ENCODE measurements at places on chromosomes 4 and X.

DNA sequence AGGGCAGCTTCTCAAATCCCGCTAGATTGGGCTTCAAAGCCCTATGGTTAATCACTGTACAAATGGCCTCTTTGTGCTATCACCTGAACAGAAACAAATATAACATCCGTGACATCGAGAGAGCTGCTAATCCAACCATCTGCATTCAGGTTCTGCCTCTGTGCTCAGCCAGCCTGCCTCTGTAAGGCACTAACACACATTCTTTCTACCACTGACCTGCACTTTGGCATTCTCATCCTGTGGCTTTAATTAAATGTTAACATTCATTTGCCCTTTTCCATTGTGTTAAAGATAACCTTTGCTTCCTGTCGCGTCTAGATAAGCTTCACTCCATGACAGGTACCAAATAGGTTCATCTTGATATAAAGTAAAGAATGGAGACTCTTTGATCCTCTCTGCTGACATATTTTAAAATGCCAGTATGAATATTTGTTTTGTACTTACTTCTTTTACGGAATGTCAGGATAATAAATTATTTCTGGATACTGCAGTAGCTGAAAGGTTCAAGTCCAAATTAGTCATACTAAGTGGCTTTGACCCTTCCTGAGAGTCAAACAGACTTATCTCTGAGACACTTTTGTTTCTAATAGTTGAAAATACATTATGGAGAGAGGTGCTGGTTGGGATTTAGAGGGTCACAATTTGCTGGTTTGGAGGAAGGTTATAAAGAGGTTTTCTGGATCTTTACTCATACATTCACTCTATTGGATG is 505.7 kb downstream of the PACRGL start:
- DNase-seq: no peak

DNA sequence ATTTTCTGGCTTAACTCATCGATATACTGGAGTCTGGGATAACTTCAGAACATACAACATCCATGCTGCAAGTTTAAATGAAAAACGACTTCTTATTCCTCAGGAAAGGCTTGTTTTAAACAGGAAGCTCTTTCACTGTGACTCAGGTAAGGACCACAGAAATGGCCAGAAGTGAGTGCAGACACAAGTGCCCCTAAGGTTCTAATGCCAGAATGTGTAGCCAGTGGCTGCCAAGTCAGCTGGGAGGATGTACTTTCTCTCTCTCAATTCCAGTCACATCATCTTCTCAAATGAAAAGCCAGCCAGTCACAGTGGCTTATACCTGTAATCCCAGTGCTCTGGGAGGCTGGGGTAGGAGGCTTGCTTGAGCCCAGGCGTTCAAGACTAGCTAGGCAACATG is 144.6 kb downstream of the SH3KBP1 start:
- DNase-seq: no peak

DNA sequence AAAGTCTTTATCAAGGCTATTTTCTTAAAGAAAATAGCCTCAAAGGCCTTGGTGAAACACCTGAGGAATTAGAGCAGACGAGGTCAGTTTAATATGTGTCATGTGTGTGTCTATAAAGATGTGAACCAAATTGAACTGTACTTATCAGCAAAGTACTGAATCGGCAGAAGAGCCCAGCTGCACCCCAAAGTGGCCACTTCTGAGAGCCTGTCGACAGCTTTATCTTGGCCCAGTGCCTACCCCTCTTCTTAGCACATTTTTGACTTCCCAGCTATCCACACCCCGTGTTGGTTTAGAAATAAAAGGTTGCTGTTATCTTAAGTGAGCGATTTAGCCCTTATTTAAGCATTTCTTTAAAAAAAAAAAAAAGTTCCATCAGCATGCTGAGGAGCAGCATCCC is 329.7 kb downstream of the FBXW7 start:
- no peak for DNase-seq

DNA sequence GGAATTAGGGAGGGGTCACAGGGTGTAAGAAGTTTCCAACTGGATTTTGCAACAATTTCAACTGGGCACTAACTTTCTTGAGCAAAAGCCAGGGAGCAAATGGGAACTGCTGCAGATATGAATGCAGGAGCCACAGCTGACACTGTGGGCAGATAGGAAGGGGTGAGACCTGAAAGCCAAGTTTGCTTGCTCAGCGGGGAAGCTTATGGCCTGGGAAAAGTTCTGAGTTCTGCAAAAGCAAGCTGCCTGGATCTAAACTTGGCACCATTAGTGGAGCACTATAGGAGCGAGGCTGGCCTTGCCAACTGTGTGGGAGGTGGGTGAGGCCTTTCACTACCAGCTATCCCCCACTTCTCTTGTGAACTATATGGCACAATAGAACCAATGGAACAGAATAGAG is 11.1 kb downstream of the CYSLTR1 start:
- no peak for DNase-seq

DNA sequence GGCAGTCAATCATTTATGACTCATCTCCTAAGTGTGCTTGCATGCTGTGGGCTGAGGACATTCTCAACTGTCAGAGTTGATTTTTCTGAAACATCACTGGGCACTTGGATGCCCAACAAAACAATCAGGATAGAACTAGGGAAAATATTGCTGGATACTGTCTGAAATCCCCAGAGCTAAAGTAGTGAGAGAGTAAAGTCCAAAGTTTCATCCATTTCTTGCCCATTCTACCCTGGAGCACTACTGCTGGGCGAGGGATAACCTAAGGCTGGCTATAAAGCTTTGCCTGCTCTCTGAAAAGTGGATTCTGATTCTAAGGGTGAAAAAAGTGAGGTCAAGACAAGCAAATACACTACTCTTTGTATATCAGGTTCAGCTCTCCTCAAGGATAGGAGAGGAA is 279.6 kb upstream of the EDA2R start:
- DNase-seq: no peak

DNA sequence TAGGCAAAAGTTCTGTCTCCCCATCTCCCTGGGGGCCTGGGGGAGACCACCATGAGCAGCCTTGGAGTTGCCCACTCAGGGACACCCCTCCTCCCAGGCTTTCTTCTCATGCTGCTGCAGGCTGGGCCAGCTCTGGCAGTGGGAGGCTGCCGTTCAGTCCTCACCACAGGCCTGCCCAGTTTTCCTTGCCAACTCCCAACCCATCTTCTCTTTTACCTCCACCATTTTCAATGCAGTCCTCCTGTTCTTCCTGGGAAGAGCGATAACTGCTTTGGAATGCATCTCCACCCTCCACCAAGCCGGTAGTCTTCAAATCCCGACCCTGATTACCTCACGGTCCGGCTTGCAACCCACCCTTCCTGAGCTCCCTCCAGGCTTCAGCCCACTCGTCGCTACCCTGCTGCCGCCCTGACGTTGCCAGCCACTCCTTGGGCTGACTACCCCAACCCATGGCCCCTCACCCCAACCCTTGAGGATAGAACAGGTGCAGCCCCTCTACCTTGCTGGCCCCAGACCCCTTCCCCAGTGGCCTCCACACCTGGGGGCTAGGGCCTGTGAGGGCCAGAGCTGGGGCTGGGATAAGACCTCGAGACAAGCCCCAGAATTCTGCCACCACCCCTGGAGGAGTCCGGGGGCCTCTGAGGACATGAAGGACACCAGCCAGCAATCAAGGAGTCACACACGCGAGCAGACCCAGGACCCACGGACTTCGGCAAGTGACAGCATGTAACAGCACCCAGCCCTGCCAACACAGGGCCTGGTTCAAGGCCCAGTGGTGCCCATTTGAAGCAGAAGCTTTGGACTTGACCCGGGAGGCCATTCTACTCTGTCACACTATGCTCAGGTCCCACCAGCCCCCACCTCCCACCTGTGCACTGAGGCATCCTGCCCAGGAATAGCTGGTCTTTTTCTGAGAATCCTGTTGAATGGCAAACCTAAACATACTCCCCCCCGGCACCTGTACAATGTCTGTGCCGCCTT is 9.2 kb downstream of the WDR1 start:
- DNase-seq: no peak

- DNase-seq: no peak
Measured at GRCh38 chrX:153539171-153539978, 21.9 kb downstream of the ATP2B3 start.

DNA sequence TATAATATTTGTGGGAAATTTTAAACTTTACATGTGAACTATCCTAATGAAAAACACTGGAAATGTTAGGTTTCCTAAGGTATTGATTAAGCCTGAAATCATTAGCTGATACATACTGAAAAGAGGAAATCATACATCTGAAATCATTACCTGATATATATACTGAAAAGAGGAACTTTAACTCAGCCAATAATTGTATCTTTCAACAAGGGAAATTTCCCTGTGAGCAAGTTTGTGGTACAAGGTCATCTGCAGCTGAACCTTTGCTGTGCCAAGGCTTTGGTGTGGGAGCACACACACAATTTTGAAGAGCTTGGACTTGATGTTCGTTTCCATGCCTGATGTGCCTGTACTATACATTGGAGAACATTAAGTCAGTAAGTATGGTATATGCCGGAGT is 131.9 kb upstream of the USP9X start:
- no peak for DNase-seq

GRCh38 chr4:65646136-65646535 is 24.2 kb downstream of the EPHA5 start:
- DNase-seq: no peak

GRCh38 chr4:99827454-99827853 is 10.8 kb downstream of the DAPP1 start:
- DNase-seq: no peak

DNA sequence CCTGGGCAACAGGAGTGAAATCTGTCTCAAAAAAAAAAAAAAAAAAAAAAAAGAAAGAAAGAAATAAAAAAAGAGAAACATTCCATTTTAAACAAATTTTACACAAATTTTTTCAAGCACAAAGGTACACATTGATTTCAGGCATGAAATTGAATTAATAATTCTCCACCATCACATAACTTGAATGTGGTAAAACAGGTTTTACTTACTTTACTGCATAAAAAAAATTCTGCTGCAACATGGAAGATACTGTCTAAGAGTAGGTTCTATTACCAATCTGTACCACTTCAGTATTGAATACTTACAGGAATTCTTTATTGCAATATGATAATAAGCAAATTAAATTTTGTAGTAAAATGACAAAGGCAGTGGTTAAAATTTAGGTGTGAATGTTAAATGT is 271.6 kb upstream of the ARSJ start:
- no peak for DNase-seq

- DNase-seq: no peak
Measured at GRCh38 chrX:118975831-118976598, 1.6 kb downstream of the LONRF3 start.

DNA sequence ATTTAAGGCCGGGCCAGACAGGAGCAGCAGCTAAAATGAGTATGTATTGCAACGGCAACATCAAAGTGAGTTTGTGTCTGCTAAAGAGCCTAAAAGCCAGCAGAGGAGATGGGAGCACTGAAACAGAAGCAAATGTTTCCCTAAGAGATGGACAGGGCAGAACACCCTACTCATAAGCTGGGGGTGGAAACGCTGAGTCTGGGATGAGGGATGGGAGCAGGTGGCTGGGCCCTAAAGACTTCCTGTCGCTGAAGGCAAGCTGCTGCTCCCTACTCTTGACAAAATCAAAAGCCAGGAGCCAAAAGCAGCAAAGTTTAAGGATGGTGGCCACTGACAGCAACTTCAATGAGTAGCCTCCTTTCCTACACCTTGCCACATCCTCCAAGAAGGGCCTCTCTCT is 40.6 kb upstream of the NAP1L5 start:
- DNase-seq: no peak

DNA sequence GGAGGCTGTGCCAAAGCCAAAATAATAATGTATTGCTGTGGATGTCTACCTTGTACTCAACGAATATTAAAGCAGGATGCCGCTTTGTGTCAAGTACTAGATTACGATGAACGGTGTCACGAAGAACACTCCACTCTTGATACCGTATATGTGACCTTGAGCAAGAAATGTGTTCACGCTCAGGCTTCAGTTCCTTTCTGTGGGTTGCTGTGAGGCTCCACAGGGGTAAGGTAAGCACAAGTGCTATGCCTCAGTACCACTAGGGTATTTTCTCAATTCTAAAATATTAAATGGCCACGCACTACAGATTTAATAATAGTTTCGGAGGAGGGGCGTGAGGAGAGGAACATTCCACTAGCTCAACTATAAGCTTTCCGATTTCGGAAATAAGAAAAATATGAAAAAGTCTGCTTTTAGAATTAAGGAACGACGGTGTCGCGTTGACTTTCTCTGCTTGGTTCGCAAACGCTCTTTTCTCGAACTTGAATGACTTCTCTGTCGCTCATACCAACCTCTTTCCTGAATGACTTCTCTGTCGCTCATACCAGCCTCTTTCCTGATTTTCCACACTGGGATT is 607 bp upstream of the SCOC start:
- DNase-seq: no peak

DNA sequence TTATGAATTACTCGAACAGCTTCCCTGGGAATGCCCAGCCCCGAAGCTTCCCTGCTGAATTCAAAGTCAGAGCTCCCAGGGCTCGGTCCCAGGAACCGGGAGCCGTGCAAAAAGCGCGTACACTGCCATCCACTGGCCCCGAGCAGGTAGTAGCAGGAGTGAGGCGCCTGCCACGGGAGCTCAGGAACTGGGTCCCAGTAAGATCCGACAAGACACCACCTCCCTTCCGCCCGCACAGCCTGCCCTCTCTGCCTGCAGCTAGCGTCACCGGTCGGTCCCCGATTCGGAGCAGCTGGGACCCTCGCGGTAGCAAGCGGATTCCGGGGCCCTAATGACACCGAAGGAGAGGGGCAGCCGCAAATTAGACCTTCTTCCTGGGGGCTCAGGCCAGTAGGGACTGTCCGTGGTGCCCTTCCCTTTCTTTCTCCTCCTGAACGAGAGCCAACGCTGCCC is 1.2 kb downstream of the CORIN start:
- DNase-seq: peak; percentile 65

DNA sequence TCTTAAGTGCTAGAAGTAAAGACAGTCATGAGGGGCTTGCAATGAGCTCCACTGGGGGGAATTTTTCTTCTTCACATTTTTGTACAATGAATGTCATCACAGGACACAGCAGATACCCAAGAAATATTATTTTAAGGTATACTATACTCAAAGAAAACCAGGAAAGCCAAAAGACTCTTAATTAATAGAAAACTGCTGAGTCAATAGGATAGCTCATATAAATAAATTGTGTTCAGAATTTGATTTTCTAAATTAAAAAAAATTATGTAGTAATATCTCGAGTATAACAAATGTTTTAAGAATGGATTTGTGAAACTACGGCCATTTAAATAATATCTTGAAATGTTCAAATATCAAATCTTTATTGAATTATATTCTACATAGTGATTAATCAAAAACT is 25.7 kb upstream of the CXCL8 start:
- no peak for DNase-seq
